ENCODE measurements at places on chromosomes 7 and 10. TPM values are rescaled to one million over a fixed set of nuclear protein-coding genes. Genes with fewer than 3 reads are reported as not detected.

Gene ZWINT
- 10.9 TPM for total RNA-seq

Gene RFC2
- 13.5 TPM for total RNA-seq

Gene PLAC9
- total RNA-seq, result 131 TPM

DNA sequence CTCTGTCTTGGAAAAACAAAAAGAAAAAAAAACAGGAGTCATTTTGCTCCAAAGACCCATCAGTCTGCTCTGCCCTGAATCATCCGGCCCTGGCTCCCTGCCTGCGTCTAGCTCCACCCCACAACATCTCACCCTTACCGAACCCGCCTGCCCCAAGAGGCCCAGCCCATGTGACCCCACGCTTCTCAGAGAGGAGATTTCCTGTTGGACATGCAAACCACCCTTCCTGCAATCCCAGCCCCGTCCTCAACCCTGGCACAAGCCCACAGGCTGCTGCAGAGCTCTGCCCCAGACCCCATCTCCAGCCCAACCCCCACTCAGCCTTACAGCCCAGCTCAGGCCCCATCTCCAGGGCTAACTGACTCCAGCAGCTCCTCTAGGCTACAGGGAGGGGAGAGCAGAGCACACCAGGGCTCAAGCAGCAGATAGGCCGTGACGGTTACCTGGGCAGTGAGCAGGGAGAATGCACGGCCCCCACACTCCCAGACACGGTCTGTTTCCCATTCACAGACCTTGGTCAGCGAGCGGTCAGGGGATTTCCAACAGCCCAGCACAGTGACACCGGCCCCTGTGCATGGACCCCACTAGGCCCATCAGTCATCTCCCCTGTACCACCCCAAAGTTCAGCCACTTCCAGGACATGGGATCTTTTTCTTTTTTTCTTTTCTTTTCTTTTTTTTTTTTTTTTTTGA is 69.9 kb upstream of the GTF2I start:
- peak; percentile 93 for DNase-seq

DNA sequence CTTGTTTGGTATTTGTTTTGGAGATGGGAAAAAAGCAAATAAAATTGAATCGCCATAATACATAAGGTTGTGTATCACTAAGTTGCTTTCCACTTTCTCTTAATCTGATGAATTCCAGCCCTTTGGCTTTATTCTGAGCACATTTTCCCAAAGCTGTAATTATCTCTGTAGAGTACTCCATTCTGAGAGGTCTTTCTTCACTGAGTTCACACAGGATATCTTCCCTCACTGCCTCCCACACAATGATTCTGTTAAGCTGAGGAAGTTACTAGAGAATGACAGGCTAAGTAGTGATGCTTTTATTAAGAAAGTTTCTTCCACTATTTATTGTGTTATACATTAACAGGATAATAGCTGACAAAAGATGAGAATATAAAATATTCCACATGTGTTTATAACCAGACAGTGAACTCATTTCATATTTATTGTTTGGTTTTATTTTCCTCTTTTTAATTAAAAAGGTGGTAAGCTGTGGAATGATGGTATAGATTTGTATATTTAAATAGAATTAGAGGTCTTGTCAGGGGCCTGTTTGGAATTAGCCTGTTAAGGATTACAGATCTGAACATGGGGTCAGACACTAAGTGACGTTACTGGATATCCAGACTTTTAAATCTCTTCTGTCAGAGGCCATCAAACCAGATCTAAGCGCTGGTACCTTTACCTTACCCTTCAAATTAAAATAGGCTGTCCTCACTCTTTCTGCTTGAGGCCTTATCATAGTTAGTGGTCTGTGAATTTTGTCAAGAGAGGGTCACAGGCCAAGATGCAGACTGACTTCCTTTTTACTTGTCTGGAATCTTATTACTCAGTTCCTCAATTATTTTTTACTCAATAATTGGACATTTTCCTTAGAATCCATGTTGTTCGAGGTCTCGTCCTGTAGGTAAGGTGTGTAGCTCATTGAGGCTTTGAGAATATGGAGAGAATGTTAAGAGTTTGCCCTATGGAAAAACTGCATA is 8.4 kb downstream of the PLXDC2 start:
- no peak for DNase-seq

DNA sequence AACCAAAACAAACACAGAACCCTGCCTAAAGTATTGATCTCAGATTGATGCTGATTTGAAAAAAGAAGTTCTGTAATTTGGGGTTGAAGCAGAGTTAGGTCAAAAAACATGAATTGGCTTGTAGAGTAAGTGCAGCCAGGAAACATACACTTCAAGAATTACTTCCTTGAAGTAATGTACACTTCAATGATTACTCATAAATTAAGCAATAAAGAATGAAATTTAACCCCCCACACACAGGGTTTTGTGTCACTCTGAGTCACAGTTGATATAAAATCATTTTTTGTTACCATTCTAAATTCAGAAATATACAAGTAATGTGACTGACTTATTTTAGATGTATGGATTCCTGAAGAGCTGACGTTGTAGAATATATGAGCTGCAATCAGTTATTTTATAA is 622.2 kb downstream of the POM121L12 start:
- DNase-seq, result no peak

GRCh38 chr10:121526135-121526790 is 72.0 kb downstream of the FGFR2 start:
- no peak for DNase-seq

DNA sequence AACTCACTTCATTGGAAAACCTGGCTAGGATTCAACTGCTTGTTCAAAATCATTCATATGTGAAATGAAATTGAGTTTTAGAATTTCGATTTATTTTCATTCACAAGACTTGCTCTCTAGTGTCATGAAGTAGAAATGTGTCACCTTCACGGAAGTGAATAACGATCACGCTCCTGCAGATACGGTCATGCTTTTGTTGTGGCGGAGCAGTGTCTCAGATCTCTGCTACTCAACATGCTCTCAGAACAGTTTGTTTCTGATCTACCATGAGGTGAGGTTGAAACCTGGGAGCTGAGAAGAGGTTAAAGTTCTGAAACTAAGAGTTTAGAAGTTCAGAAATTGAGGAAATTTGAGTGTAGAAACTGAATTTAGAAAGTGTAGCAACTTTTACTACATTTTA is 13.8 kb upstream of the PITRM1 start:
- no peak for DNase-seq

DNA sequence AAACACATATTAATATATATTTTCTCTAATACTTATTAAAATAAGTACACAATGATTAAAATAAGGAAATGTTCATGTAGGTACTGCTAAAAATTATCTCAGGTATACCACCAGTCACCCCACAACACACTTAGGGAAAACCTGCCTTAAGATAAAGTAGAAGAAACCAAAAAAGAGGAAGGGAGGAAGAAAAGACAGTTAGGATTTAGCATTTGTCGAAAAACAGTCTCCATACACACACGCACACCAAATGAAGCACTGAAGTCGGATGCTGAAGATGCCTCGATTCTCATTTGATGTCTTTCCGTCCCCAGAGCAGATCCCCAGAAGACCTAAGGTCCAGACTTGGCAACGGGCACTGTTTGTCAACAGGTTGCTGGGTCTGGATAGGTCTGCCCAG is 30.0 kb upstream of the ARID5B start:
- DNase-seq, result no peak

DNA sequence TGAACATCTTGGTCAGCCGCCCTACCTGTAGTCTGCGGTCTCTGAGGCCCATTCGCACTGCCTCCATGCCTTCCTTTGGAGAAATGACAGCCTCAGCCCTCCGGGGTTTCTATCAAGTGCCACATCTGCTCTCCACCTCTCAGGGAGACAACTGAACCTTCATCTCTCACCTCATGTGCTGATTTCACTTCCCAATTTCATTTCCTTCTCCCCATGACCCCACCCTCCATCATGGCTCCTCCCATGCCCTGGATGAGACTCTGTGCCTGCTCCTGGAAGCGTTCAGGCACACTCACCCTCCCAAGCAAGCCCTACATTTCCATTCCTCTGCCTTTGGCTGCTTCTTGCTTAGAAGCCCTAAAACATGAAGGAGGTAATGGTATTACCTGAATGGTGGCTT is 7.8 kb upstream of the SCD start:
- no peak for DNase-seq

DNA sequence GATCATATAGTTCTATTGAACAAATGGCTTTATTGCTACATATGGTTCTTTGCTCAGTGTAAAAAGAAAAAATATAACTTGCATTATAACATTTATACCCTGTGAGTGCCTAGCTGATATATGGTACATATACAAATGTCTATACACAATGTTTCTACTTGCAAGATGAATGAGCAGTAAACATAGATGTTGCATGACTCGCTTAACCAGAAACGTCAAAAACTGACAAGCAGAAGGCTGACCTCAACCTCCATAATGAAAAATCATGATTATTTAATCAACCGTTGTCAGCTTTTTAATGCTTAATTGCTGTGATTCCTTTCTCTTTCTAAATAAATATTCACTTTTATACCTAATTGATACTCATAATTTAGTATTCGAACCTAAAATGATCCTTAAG is 183.3 kb downstream of the PTN start:
- DNase-seq, result no peak

DNA sequence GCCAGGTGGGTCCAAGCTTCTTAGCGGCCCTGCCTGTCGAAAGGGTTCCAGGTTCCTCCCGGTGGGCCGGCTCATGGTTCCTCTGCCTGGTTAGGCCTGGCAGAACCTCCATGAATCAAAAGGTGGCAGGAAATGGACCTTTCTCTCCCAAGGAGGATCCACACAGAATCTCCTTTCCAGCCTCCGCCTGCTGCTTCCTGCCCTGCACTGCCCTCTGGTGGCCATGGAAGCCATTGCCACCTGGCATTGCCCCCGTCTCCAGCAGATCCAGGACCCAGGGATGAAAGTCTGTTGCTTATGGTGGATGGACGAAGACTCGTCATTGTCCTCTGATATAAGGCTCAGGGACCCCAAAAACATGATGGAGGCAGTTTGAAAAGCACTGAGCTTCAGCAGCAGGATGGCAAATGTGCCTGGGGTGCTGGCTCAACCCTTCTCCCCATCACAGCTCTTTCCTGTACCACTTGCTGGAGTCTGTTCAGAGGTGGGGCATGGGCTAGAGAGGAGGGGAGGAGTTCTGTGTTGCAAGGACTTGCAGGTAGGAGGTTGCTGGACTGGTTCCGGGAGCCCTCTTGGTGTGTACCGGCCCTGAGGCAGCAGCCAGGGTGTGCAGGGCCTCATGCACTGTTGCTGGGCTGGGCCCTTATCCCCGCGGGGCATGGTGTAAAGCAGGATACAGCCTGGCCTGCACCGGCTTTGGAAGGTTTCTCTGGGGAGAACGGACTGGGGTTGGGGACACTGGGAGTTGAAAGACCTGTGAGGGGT is 11.3 kb upstream of the INMT start:
- DNase-seq, result peak; percentile 93
